ENCODE measurements at places on chromosomes 4 and X.

DNA sequence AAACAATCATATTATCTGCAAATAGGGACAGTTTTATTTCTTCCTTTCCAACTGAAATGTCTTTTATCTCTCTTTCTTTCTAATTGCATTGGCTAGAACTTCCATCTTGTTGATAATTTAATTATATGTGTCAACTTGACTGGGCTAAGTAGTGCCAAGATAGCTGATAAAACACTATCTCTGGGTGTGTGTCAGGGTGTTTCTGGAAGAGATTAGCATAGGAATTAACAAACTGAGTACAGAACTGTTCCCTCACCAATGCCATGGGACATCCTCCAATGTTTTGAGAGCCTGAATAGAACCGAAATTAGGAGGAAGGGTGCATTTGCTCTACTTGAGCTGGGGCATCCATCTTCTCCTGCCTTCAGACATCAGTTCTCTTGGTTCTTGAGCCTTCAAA lies 1027.2 kb downstream of the FAT4 start:
- no peak for DNase-seq

DNA sequence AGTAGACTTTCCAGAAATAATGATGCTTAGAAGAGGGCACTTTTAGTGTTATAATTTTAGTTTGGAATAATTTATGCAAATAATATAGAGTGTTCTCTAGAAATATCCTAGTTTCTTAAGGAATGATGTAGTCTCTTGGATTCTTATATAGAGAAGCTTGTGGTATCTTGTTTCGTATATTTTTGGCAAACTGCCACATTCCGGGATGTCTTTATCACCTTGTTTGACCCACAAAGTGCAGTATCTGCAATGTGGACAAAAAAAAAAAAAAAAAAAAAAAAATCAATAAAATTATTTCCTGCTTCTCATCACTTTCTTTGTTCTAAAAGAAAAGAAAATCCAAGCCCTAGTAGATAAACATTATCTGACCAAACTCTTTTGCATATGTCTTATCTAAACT lies 1577.7 kb upstream of the TENM3 start:
- DNase-seq = no peak

GRCh38 chrX:47613082-47613481 lies 6.6 kb downstream of the SYN1 start:
- DNase-seq = no peak

GRCh38 chr4:47490550-47490949 lies 5.5 kb downstream of the ATP10D start:
- peak; percentile 23 for DNase-seq

GRCh38 chrX:3161681-3162080 lies 120.4 kb downstream of the ARSF start:
- no peak for DNase-seq

- DNase-seq = no peak
Observed at GRCh38 chrX:149120459-149120858, 384.6 kb downstream of the IDS start.

DNA sequence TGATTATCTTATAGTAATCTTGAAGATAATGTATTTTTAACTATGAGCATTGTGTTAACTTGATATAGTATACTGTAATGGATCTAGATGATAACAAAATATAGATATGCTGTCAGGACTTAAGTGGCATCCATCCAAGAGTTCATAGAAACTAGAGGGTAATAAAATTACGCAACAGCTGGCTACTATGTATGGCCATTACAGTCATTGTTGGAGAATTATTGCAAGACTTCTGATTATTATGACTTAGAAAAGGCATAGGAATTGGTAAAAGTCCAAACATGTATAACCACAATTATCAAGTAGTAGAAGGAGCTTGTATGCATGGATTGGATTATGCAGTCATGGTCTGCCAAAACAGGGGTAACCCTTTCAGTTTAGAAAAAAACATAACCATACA lies 9.5 kb downstream of the OGT start:
- DNase-seq = no peak

- no peak for DNase-seq
Observed at GRCh38 chr4:56038487-56039162, 89.9 kb downstream of the CEP135 start.

GRCh38 chr4:126762663-126763247 lies 870.0 kb upstream of the INTU start:
- no peak for DNase-seq

DNA sequence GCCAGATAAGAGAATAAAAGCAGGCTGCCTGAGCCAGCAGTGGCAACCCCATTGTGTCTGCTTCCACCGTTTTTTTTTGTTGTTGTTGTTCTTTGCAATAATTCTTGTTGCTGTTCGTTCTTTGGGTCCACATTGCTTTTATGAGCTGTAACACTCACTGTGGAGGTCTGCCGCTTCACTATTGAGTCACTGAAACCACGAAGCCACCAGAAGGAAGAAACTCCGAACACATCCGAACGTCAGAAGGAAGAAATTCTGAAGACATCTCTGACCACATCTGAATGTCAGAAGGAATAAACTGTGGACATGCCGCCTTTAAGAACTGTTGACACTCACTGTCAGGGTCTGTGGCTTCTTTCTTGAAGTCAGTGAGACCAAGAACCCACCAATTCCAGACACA lies 110.5 kb downstream of the PCDH18 start:
- no peak for DNase-seq

GRCh38 chr4:38717604-38718003 lies 53.6 kb downstream of the KLF3 start:
- DNase-seq = peak; percentile 9

DNA sequence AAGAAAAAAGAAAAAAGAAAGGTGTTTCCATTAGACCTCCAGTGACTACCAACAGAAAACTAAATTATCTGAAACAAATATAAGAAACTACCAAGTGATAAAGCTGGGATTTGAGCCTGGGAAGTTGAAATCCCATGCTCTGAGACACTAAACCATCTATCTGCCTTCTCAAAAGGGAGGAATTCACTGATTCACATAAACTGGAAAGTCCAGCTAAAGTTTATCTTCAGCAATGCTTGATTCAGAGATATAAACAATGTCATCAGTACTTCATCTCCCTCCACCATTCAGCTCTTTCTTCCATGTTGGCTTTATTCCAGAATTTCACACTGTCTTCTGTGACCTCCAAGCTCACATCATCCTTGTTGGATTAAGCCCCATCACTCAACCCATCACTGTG lies 96.3 kb downstream of the IQCM start:
- no peak for DNase-seq

DNA sequence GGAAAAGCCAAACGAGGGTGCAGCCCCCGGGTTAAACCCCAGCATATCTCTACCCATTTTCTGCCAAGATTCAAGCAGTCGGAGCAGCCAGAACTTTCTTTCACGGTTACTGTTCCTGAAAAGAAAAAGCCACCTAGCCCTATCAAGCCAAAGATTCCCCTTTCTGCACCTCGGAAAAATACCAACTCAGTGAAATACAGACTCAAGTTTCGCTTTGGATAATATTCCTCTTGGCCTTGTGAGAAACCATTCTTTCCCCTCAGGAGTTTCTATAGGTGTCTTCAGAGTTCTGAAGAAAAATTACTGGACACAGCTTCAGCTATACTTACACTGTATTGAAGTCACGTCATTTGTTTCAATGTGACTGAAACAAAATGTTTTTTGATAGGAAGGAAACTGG lies 20.0 kb downstream of the FGF5 start:
- no peak for DNase-seq

DNA sequence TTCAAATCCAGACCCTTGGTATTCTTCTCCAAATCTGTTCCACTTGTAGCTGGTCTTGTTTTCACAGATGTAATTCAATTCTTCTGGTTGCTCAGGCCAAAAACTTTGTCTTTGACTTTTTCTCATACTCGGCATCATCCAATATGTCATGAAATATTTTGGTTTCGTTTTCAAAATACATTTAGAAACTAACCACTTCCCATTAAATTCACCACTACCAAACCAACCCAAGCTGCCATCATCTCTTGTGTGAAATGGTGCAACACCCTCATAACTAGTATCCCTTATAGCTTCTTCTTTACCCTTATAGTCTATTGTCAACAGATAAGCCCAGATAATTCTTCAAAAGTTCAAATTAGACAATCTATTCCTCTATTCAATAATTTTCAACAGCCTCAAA lies 192.1 kb downstream of the PRR32 start:
- DNase-seq = no peak

DNA sequence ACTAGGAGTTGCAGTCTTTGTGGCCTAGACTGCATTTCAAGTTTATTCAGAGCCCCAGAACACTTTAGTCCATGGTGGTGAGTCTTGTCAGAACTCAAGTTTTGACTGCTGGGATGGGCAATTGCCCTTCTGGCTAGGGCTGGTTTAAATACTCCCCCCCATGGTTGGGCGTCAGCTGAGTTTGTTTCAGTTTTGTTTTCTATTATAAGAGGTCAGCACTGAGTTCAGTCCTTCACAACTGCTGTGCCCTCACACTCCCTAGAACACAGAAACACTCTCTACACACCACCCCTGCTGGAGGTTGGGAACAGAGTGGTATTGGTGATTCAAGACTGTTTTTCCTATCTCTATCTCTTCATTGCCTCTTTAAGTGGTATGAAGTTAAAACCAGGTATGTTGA lies 217.0 kb downstream of the GUCY2F start:
- no peak for DNase-seq

DNA sequence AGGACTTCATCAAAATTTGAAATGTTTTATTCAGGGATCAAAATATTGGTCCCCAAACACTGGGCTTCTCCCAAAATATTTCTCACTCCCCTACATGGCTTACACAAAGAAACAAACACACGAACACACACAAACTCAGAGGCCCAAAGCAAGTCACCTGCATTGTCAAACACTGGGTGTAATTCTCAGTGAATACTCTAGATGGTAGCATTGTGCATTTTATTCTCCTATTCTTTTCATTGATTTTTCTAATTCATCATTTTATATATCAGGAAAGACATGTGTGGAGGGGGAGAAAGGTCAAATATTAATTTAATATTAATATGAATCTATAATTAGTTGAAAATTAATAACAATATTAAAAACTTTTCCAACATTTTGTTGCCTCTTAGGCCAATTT lies 72.3 kb upstream of the TNMD start:
- DNase-seq = peak; percentile 16

DNA sequence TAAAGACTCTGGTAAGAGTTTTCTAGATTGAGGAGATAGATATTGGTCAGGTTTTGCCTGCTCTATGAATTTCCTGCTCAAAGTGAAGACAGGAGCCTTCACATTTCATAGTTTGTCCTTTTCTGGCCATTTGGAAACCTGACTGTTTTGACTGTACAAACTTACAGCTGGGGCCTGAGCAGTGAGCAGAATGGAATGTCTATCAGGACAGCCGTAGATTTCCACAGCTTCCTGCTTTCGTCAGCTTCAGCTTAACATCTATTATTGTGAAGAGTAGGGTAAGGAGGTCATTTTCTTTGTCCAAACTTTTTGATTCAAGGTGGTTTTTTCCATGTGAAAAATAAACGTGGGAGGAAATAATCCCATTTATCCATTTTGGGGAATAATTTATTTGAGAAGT lies 124.3 kb upstream of the DIPK2B start:
- DNase-seq = no peak

DNA sequence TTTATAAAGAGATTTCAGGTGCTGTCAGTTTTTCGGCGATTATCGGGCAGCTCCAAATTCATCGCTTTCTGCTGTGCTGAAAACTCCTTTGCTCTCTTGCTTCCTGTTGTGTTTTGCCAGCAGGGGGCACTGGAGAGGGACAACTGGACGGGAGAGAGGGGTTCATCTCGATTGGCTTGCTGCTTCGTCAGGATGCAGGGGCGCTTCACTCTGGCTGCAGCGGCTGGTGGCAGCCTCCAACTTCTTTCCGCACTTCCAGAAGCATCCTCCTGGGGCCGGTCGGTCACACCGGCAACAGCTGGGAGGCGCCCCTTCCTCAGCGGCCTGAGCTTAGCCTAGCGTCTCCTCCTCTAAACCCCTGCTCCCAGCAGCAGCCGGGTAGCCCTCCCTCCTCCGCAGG lies 29.5 kb downstream of the MSL3 start:
- peak; percentile 83 for DNase-seq

DNA sequence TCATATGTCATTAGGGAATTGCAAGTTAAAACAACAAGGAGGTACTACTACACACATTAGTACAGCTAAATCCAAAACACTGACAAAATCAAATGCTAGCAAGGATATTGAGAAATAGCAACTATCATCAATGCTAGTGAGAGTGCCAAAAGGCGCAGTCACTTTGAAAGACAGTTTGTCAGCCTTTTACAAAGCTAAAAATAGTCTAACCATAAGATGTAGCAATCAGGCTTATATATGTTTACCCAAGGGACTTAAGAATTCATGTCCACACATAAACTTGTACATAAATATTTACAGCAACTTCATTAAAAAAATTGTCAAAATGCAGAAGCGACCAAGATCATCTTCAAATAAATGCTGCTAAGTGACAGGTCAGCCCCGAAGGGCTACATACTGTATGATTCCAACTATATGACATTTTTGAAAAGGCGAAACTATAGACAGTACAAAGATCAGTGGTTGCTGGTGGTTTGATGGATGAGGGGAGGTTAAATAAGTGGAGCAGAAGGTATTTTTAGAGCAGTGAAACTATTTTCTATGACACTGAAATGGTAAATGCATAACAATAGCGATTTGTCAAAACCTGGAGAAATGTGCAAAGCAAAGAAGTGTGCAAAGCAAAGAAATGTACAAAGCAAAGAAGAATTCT lies 704.8 kb downstream of the ARAP2 start:
- DNase-seq = no peak

DNA sequence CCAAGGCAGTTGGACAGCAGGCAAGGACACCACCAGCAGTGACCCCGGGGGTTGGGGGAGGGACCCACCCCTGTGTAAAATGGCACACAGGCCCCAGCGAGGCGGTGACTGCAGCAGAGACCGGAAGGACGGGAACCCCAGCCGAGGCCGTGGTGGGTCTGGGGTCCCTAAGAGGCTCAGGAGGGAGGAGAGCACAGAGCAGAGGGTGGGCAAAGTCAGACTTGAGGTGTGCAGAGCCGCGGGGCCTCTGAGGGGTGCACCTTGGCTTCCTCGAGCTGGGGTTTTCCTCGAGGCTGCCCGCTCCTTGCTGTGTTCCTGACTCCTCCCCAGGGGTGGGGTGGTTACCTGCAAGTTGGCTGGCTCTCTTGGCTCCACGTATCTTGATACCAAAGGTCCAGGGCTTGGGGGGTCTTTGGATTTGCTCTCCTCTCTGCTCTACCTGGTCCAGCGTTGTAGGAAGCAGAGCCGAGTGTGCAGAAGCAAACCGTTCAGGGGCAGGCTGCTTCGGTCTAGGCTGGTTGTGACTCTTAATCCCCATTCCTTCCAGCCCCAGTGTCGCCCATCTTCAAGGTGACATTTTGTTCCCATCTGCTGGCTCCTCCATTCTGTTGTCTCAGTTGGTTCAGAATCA lies 37.9 kb upstream of the SORCS2 start:
- DNase-seq = no peak

- no peak for DNase-seq
Observed at GRCh38 chr4:24475756-24476155, 108.6 kb downstream of the DHX15 start.

- DNase-seq = no peak
Observed at GRCh38 chrX:71131510-71131909, 13.1 kb downstream of the MED12 start.

GRCh38 chr4:3314706-3315260 lies 22.0 kb downstream of the RGS12 start:
- DNase-seq = no peak

- DNase-seq = peak; percentile 17
Observed at GRCh38 chrX:103398421-103398864, 22.1 kb downstream of the BEX3 start.
